ENCODE measurements at places on chromosomes 16 and 17.

DNA sequence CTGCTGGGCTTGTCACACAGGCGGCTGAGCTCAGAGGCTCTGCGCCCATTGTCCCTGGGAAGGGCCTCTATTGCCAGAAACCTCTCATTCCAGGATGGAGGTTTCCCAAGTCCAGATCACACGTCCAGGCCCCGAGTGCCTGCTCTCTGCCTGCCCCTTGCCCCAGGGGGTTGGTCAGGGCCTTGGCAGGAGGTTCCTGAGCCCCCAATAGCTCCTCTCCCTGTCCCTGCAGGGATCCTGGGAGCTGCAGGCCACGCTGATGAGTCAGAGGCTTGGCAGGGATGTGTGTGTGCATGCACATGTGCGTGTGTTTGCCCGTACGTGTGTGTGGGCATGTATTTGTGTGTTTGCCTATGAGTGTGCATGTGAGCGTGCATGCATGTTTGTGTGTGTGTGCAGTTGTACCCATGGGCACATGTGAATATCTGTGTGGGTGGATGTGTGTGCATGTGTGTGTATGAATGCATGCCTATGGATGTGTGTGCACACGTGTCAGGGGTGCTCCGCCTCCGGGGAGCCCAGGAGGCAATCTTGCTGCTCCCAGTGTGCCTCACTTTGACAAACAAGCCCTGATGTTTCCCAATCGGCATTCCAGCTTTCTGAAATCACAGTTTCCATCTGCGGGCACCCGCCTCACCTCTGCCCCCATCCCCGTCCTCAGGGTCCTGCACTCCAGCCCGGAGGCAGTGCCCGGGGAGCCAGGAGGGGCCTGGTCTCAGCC, 98.4 kb upstream of the GSE1 start:
- peak; percentile 92 for DNase-seq

DNA sequence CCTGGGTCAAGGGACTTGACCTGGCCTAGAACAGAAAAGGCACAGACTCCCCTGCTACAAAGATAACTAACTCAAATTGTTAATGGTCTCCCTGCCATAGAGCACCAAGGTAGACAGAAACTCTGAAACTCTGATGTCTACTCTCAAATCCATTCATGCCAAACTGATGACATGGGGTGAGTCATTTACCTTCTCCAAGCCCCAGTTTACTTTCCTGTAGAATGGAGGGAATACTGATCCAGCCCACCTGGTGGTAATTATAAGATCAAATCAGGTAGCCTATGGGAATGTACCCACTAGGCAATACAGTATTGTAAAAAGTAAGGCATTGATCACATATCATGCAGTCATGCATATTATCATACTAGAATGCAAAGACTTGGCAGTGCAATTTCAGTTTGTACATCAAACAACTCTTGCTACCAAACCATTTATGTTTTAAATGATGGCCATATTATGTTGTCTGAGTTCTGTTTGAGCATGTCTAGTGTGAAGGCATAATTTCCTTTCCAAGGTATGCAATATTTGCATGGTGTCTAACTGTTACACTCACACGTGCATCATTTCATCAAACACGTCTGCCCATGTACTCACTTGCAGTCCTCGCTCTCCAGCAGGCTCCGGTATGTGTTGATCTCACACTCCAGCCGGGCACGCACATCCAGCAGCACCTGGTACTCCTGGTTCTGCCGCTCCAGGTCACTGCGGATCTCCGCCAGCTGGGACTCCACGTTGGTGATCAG, 3.0 kb downstream of the KRT31 start:
- no peak for DNase-seq

- DNase-seq, result no peak
Observed at GRCh38 chr16:88731699-88732098, 25.4 kb downstream of the CTU2 start.

DNA sequence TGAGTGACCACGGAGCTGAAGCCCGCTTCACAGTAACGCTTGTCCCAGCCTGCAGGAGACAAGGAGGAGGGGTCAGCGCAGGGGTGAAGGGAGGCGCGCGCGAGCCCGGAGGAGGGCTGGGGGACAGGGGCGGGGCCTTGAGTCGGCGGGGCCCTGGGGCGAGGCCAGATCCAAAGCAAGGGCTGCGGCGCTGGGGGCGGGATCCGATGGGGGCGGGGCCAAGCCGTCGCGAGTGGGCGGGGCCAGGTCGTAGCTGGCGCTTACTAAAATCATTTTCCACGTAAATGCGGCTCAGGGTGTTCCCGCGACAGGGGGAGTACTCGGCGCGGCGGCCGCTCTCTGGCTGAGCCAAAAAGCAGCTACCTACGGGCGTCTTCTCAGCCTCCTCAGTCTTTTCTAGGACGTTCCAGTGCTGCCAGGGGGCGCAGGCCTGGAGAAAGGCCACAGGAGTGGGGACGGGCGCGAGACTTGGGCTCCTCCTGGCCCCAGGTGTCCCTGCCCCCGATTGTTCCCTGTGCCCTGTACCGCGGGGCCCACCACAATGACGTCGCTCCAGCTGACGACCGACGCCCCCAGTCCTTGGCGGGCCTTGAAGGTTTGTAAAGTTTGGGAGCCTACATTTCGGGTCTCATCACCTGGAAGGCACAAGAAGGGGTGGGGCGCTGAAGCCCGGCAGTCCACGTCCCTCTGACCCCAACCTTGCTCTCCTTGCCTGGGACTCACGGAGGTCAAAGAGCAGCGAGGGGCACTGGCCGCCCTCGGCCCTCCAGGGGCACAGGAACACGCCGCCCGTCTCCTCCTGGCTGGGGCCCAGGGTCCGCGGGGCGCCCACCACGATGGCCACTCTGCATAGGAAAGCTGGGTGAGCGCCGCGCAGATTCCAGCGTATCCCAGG, 3.9 kb downstream of the ITGA2B start:
- no peak for DNase-seq
